ENCODE measurements at places on chromosomes 2 and 18. TPM values are rescaled to one million over a fixed set of nuclear protein-coding genes. Genes with fewer than 3 reads are reported as not detected.

GALR1 gene
- not detected for total RNA-seq

IL1R2 gene
- total RNA-seq: 19.0 TPM

PXDN gene
- total RNA-seq: 7.1 TPM

LIMS4 gene
- 0.20 TPM for total RNA-seq

CACNB4 gene
- 9.6 TPM for total RNA-seq

CPO gene
- total RNA-seq: not detected

CCDC121 gene
- 1.3 TPM for total RNA-seq

HTR2B gene
- not detected for total RNA-seq

TGFA gene
- 42.6 TPM for total RNA-seq

GPR17 gene
- total RNA-seq: not detected

TNFRSF11A gene
- total RNA-seq: 5.7 TPM

FMNL2 gene
- 12.4 TPM for total RNA-seq

CENPA gene
- total RNA-seq: 10.2 TPM

DGKD gene
- total RNA-seq: 6.7 TPM

PTPRN gene
- not detected for total RNA-seq

DSG4 gene
- total RNA-seq: not detected

CDK5R2 gene
- not detected for total RNA-seq

NAB1 gene
- total RNA-seq: 45.2 TPM

ALLC gene
- not detected for total RNA-seq

NTSR2 gene
- not detected for total RNA-seq

COL3A1 gene
- total RNA-seq: 43.8 TPM

ASPRV1 gene
- total RNA-seq: 0.16 TPM

HRH4 gene
- 0.28 TPM for total RNA-seq

PCARE gene
- total RNA-seq: 0.08 TPM

UNC80 gene
- total RNA-seq: 0.04 TPM

KIDINS220 gene
- 22.6 TPM for total RNA-seq

ABCG5 gene
- not detected for total RNA-seq

KCNS3 gene
- total RNA-seq: 3.4 TPM

SIX3 gene
- not detected for total RNA-seq

MAIP1 gene
- total RNA-seq: 17.7 TPM

MDH1B gene
- total RNA-seq: 0.76 TPM

FHOD3 gene
- total RNA-seq: 3.0 TPM

HOXD1 gene
- total RNA-seq: 0.16 TPM

C2orf92 gene
- 1.7 TPM for total RNA-seq

PPP1R1C gene
- 1.8 TPM for total RNA-seq

SERPINB13 gene
- total RNA-seq: 281 TPM

CCDC138 gene
- 4.2 TPM for total RNA-seq

ZC3H6 gene
- total RNA-seq: 4.9 TPM

CASP10 gene
- total RNA-seq: 11.2 TPM

CCDC85A gene
- 0.24 TPM for total RNA-seq

COL4A3 gene
- 0.76 TPM for total RNA-seq

DARS1 gene
- total RNA-seq: 58.3 TPM

IDH1 gene
- 179 TPM for total RNA-seq

DPYSL5 gene
- not detected for total RNA-seq

ABCB11 gene
- not detected for total RNA-seq

DSG1 gene
- total RNA-seq: 33.7 TPM

AKAIN1 gene
- not detected for total RNA-seq

SDC1 gene
- 477 TPM for total RNA-seq

IL1RL2 gene
- 8.1 TPM for total RNA-seq

SPATA3 gene
- not detected for total RNA-seq

ANKRD62 gene
- total RNA-seq: 0.48 TPM

DSG2 gene
- 22.4 TPM for total RNA-seq

KCNE4 gene
- total RNA-seq: 0.12 TPM

DRC1 gene
- total RNA-seq: not detected

FEV gene
- total RNA-seq: not detected

CYRIA gene
- 1.3 TPM for total RNA-seq

All from esophagus mucosa (tissue), 1 donor.